ENCODE measurements at places on chromosomes 7 and 10. TPM values are rescaled to one million over a fixed set of nuclear protein-coding genes. Genes with fewer than 3 reads are reported as not detected.

Gene HDAC9
- total RNA-seq, result 22.7 TPM

Gene TCAF2
- total RNA-seq, result 1.3 TPM

Gene EZH2
- total RNA-seq, result 79.1 TPM

Gene FOXI2
- total RNA-seq, result not detected

Gene C7orf57
- 0.91 TPM for total RNA-seq

Gene MKI67
- total RNA-seq, result 32.2 TPM

Gene ADCY1
- total RNA-seq, result 0.80 TPM

Gene TMEM270
- 1.5 TPM for total RNA-seq

Gene OR6V1
- not detected for total RNA-seq

Gene HEPACAM2
- total RNA-seq, result not detected

Gene TMEM225B
- total RNA-seq, result not detected

Gene RELN
- 2.4 TPM for total RNA-seq

Gene ANKRD2
- total RNA-seq, result not detected

DNA sequence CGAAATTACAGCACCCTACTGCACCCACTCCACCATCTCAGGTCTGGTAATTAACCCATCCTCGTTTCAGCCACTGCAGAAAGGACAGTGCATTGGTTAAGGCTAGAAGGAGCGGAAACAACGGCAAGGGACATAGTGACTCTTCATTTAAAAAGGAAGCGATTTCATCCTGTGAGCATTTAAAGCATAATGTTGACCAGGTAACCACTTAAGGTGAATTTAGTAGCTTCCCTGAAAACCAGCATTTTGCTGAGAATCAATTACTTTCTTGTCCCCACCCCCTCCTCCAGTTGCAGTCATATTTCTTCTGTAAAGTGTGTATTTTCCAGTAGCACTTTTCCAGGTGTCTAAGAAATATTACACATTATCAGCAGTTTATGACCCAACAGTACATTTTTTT, 821 bp upstream of the JAZF1 start:
- DNase-seq, result no peak

- no peak for DNase-seq
Observed at GRCh38 chr10:23081221-23081750, 14.1 kb upstream of the MSRB2 start.

DNA sequence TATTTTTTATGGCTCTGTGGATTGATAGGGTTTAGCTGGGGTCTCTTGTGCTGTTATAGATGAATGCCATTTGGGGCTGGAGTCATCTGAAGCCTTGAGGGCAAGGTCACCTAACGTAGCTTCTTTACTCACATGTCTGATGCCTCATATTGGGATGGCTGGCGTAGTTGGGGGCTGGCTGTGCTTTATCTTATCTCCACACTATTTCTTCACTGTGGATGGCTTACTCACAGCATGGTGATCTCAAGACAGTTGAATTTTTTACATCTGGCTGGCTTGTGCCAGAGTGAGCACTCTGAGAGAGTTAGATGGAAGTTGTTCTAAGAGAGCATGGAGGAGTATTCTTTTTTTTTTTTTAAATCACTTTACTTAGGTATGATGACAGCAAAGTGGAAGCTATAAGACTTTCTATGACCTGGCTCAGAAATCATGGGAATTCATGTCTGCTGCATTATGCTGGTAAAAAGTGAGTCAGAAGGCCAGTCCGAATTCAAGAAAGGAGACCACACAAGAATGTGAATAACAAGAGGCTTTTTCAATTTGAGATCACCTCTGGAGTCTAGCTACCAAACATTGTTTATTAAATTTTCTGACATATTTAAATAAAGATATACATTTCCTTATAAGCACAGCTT, 252.4 kb upstream of the TPK1 start:
- DNase-seq, result peak; percentile 8

- DNase-seq, result no peak
Observed at GRCh38 chr7:94594882-94595281, 61.1 kb downstream of the SGCE start.

DNA sequence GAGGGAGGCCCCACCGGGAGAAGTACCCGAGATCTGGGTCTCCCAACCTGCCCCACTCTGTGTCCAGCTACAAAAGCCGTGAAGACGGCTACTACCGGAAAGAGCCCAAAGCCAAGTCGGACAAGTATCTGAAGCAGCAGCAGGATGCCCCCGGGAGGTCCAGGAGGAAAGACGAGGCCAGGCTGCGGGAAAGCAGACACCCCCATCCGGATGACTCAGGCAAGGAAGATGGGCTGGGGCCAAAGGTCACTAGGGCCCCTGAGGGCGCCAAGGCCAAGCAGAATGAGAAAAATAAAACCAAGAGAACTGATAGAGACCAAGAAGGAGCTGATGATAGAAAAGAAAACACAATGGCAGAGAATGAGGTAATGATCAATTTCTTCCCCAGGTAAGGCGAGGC, 59.1 kb upstream of the PDCD4 start:
- no peak for DNase-seq

DNA sequence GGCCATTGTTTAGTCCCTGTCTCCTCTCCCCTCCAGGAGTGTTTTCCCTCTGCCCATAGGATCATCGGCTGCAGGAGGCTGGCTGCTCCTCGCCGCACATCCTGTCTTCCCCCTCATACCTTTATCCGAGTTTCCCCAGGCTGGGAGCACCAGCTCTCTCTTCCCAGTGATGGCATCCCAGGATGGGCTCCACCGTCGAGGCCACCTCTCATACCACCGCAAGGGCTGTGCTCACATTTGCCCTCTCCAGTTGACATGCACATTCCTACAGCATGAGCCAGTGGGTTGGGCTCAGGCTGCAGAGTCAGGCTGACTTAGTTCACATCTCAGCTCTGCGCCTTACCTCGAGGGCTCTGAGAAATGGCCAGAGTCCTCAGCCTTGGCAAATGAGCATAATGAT, 12.1 kb downstream of the HKDC1 start:
- peak; percentile 81 for DNase-seq

DNA sequence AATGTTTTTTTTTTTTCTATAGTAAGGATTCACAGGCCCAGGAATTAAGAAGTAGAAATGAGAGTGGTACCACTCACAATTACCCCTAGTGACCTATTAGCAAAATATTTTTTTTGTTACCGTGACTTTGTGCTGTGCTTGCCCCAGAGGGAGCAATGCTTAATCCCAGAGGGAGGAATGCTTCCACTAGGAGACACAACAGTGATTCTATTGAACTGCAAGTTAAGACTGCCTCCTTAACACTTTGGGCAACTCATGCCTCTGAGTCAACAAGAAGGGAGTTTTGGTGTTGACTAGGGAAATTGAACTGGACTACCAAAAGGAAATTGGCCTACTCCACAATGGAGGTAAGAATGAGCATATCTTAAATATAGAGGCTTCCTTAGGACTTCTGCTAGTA, 17.2 kb upstream of the MEOX2 start:
- no peak for DNase-seq

DNA sequence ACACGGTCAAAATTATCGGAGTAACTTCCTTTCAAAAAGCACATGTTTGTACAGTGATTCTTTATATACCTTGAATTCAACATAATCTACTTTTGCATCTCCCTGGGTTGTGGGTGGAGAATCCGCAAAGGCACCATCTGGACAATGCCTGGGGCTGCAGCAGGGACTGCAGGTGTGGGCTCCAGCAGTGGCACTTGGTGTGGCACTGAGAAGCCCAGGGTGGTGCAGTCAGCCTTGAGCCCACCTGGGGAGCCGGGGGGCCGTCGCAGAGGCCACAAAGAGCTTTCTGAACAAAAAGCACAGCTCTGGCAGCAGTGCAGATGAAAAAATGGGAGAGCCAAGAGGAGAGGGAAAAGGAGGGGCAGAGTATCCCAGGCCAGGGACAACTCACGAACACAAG, 22.2 kb downstream of the PARD3 start:
- no peak for DNase-seq

- no peak for DNase-seq
Observed at GRCh38 chr7:42913591-42913990, 1.7 kb upstream of the C7orf25 start.

- no peak for DNase-seq
Observed at GRCh38 chr10:132685921-132686680, 99.8 kb downstream of the NKX6-2 start.

- no peak for DNase-seq
Observed at GRCh38 chr10:23656735-23657134, 217.9 kb downstream of the OTUD1 start.

DNA sequence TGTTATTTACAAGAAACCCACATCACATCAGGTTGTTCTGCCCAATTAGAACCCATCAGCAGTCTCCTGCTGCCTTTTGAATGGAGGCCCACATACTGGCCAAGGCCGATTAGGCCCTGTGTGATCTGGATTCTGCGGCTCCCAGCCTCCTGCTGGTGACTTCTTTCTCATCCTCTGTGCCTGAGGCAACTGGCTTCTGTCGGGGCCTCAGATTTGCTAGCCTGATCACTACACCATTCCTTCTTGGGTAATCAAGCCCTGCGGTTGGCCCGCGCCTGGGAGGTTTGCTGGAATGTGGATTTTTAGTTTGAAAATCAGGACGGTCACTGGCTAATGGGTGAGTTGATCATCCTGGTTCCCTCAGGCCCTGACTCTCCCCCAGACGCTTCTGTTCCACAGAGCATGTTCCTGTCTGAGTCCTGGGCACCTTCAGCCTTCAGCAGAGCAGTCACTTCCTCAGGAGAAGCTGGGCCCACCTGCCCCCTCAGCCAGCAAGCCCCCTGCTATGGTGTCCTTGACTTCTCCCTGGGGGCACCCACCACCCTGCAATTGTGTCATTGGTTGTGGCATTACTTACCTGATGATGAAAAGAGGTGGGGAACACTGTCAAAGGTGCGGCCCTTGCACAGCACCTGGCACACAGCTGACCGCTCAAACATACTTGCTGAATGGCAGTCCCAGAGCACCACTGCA, 207.6 kb downstream of the PHTF2 start:
- DNase-seq, result no peak

GRCh38 chr10:86188796-86189558, 177.6 kb downstream of the GRID1 start:
- DNase-seq, result no peak

DNA sequence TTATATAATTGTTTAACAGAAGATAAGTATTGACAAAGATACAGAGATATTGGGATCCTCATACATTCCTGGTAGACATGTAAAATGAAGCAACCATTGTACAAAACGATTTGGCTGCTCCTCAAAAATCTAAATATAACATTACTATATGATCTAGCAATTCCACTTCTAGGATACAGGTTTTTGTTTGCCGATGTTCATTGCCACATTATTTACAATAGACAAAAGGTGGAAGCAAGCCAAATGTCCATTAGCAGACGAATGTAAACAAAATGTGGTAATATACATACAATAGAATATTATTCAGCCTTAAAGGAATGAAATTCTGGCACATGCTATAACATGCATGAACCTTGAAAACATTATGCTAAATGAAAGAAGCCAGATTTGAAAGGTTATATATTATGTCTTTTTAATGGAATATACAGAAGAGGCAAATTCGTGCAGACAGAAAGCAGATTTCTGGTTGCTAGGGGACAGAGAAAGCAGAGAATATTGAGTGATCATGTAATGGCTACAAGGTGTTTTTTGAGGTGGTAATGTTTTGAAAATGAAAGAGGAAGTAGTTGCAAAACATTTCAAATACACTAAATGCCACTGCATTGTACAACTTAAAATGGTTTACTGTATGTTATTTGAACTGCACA, 44.9 kb downstream of the POLR1F start:
- no peak for DNase-seq

DNA sequence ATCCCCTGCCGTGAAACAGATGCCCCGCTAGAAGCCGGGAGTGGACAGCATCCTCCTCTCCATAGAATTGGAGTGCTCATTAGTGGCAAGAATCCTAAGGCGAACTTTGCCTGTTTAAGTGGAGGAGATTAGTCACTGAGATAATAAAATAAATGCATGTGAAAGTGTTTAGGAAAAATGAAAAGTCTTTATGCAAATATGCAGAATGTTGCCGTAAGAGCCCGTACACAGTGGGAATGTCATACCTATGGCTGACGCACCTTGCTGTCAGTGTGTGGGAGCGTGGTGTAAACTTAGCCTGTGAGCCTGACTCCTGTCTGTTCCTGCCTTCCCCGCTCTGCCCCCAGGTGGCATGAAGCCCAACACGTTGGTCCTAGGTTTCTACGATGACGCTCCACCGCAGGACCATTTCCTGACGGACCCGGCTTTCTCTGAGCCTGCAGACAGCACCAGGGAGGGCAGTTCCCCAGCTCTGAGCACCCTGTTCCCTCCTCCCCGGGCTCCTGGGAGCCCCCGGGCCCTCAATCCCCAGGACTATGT, 1.7 kb upstream of the TRIP6 start:
- DNase-seq, result peak; percentile 98

DNA sequence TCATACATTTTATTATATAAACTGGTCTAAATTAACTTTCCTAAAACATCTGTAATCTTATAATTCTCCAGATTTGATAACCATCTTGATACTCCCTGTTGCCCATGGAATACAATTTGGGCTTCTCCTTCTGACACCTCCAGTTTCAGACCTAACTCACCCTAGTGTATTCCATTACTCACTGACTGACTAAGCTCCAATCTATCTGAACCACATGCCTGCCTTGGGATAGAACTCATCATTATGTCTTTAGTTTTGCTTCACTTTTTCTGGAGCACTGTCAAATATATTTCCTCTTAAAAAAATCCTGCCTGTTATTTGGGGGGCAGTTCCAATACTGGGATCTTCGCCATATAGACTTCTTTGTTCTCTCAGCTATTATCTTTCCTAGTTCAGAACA, 4.9 kb upstream of the FOXP2 start:
- DNase-seq, result peak; percentile 47

DNA sequence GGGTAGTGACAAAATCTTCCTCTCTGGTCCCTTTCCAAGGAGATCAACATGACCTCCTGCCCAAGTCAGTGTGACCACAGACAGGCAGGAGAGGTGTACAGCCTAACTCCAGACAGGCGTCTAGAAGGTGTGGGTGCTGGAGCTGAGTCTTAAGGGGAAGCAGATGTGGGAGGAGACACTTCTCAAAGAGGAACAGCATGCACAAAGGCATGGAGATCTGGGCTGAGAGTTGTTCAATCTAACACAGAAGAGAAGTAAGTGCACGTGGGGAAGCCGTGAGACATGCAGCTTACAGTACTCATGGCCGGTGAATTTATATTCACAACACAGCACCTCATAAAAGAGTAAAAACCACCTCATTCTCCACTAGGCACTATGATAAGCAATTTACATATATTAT, 23.8 kb upstream of the GSDME start:
- DNase-seq, result no peak

DNA sequence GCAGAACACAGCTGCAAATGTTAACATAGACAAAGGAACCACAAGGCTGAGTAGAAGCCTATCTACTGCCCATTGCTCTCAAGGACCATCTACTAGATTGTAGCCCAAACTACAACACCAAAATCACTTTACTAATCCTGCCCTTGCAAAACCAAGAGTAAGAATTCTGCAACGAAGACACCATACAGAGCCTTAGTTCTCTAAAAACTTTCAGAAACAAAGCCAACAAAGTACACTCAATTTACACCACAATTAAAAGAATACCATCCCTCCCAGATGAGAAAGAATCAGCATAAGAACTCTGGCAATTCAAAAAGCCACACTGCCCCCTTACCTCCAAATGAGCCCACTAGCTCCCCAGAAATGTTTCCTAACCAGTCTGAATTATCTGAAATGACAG, 294.3 kb downstream of the CTNNA3 start:
- no peak for DNase-seq

GRCh38 chr7:135414850-135415439, 95.0 kb downstream of the CNOT4 start:
- peak; percentile 33 for DNase-seq

- DNase-seq, result no peak
Observed at GRCh38 chr7:65744406-65744805, 128.5 kb upstream of the VKORC1L1 start.

Data from Daoy (cell line).